ENCODE measurements at places on chromosomes 7 and 10.

DNA sequence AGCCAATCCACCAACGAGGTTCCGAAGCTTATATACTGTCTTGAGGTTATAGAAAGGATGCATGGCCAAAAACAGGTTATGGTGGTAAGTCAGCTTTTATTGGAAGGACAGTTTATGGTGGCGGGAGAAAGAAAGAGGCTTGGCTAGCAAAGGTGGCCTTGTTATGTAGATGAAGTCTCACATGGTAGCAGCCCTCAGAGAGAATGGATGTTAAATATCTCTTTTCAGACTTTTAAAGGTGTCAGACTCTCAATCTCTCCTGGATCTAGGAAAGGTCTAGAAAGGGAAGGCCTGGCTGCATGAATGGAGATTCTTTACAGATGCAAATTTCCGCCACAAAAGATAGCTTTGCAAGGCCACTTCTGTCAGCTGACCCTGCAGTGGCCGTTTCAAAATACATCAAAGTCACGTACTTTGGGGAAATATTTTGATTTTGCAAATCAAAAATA, 333.8 kb downstream of the GALNT17 start:
- DNase-seq = no peak

DNA sequence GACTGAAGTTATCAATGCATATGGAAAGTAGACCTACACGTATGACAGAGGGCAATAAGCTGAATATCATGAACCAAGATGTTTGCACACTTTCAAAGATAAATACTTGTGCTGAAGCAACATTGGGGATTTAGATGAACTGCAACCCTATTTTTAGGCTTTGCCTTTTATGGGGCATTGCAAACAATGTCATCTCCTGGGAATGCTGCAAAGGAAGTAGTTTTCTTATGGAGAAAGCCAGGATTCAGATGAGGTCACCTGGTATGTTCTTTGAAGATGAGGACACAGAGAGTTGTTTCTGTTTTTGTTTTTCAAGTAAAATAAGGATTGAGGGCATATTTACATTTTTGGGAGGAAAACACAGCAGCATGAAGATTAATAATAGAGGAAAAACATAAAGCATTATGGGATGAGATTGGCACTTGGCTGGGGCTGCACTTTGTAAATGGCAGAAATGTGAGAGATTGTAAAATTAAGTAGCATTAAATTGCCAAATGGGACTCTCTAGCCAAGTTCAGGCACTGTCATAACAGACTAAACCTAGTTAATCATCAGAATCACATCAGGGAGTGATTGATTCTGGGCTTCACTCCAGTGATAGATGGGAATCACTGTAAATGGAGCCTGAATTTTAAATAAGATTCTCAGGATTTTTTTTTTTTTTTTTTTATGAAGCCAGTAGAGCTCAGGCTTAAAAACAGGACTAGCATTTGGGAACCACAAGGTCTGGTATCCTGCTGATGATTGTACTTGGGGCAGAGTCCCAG, 63.1 kb downstream of the MALRD1 start:
- no peak for DNase-seq

GRCh38 chr10:71770255-71770654, 3.1 kb downstream of the VSIR start:
- DNase-seq = no peak

DNA sequence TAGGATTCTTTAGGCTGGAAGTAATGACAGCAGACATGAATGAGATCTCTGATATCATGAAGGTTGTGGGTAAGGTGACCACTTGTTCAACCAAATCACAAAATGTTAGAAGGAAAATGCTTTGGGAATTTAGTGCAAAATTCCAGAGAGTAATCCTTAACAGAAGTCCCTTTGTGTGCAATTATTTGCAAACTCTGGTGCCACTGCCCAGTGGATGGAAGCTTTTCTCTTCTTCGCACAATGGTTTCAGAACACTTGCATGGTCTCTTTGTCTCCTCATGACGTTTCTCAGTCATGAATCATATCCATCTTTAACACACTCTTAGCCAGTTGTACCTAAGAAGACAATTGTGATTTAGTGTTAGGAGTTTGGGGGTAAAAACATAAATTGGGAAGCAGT, 570.4 kb upstream of the ANKRD30A start:
- DNase-seq = no peak

DNA sequence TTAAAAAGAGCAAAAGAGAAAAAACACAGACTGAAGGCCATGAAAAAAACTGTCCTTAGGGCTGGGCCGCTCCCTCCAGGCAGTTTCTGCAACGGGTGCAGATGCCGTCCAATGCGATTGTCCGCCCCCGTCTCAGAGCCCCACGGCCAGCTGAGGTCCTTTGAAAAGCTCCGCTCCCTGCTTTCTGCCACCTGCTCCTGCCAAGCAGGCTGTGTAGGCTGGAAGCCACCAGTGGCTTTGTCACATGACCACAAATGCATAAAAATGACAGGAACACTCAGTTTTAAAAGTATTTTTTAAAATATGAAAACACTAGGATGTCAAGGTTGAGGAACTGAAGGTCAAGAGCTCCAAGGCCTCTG, 71.7 kb downstream of the AMZ1 start:
- no peak for DNase-seq

- peak; percentile 4 for DNase-seq
Measured at GRCh38 chr10:25078658-25079431, 62.4 kb downstream of the THNSL1 start.

GRCh38 chr7:29871787-29872398, 65.6 kb downstream of the WIPF3 start:
- DNase-seq = no peak

DNA sequence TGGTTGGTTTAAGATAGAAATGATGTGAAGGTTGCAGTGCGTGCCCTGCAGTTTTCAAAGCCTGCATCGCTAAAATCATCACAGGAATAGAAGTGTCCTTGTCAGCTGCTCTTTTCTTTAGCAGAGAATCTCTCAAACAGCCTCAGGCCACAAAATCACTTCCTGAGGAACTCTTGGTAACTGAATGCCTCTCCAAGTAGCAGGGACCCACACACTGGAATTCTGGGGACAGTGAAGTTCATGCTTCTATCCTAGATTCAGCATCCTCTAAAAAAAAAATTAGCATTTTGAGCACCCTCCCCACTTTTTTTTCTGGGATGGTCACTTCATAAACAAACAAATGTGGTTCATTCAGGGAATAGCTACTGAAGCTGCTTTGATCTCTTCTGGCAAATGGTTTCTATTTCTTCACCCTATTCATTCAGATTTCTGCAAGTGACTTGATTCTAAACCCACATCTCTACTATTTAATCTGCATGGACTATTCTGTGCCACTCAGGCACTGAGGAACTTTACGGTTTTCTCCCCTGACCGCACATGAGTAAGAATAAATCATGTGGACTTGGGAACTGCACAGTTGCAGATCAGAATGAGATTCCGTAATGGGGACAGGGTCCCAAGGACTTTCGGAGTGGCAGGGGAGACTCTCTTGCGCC, 306.9 kb downstream of the FRMD4A start:
- no peak for DNase-seq

- DNase-seq = no peak
Measured at GRCh38 chr7:38673795-38674194, 42.6 kb upstream of the AMPH start.

DNA sequence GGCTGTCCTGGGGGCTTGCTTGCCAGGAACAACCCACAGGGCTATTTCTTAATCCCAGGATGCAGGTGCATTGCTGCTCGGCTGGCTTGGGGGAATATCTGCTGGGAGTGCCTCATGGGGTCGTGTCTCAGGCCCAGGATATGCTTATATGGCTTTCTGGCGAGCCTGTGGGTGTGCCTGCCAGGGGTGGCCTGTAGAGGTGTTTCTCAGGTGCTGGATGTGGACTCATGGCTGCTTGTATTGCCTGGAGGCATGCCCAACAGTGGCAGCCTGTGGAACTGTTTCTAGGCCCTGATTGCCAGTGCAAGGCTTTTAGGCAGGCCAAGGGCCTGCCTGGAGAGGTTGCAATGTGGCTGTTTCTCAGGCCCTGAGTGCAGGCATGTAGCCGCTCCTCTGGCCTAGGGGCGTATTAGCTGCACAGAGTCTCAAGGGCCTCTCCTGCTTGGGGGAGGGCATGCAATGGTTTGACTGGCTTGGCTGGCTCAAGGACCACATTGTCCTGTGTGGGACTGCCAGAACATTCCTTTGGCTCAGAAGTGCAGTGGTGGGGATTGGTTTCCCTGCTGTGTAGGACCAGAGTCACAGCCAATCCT, 202.1 kb downstream of the ATRNL1 start:
- no peak for DNase-seq

- DNase-seq = no peak
Measured at GRCh38 chr7:151918510-151918843, 37.8 kb upstream of the GALNTL5 start.

DNA sequence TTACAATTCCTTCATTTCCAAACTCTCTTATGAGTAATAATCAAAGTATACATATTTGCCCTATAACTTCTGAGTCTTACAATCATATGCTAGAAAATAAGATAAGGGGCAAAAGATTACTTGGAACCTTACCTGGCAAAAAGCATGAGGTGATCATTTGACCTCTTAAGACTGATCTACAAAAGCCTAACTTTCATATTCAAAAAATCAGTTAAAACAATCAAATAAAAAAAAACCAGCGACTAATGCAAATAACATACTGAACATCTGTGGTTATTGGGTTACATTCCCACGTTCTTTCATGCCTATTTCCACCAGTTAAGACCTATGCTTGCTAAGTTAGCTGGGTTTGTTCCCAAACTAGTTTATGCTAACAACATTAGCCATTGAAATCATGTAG, 187.6 kb downstream of the RNF133 start:
- DNase-seq = no peak

DNA sequence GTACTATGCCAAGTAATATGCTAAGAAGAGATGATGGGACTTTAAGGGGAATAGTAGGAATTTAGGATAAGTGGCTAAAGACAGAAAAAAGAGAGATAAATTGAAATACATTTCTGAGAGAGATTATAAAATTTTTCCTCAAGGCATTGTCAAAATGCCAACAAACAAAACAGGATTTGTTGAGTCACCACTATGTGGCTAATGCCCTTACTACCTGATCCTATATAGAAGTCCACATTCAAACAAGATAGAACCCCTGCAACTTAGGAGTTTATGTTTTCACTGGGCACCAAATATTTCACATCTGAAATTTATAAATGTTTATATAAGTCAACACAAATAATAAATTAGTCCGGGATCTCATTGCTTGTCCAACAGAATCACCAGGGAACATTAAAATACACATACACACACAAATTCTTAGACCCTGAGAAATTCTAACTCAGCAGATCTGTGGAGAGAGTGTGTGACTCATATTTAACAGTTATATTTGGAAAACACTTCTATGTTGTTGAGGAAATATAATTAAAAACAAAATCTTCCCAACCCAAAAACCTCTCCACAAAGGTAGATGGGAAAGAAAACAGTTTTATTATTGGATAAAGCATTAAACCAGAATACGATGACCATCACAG, 154.3 kb downstream of the PPP1R3A start:
- no peak for DNase-seq

DNA sequence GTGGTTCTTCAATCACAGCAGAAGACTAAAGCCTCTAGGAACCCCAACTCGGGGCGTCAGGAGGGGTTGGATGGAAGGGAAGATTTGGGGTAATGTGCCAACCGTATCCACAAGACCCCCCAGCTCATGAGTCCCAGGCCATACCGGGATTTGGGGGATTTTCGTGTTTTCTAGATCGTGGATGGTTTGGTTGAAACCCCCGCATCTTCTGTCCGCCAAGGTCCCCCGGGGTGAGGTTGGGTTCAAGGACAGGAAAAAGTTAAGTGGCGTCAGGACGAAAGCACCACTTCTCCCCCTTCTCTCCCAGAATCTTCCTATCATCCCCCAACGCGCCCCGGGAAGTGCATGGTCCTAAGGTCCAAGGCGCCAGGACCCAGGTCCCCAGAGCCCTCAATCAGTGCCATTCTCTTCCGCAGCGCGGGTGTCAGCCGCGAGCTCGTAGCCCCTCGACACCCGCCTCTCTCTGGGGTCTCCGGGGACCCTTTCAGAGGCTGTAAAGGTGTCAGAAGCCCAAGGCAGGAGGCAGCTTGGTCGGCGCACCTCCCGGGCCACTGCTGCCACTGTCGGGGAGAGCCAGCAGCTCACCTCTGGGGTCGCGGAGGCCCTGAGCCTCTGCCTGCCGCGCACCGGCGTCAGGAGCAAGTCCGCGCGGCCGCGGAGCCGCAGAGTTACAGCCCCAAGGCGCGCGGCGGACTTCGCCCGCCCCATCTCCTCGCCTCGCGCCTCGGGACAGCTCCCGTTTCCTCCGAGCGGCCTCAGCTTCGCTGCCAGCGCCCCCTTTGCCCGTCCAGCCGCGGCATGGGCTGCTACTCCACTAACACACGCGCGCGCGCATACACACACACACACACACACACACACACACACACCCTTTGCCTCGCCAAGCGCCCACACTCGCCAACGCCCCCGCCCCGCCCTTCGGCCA, 1.5 kb downstream of the MKX start:
- DNase-seq = no peak

DNA sequence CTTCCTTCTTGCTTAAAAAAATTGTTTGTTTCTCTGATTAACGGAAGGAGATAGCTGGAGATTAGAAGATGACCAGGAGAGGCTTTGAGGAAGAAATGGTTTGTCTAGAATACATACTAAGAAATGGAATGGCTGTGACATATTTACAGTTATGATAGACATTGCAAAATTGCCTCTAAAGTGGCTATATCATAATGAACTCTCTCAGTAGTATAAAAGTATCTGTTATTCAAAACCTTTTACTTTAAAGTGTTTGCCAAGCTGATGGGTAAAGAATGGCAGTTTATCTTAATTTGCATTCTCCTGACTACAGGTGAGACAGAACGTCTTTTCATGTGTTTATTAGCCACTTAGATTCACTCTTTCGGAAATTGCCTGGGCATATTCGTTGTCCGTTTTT, 28.7 kb downstream of the LRGUK start:
- no peak for DNase-seq

DNA sequence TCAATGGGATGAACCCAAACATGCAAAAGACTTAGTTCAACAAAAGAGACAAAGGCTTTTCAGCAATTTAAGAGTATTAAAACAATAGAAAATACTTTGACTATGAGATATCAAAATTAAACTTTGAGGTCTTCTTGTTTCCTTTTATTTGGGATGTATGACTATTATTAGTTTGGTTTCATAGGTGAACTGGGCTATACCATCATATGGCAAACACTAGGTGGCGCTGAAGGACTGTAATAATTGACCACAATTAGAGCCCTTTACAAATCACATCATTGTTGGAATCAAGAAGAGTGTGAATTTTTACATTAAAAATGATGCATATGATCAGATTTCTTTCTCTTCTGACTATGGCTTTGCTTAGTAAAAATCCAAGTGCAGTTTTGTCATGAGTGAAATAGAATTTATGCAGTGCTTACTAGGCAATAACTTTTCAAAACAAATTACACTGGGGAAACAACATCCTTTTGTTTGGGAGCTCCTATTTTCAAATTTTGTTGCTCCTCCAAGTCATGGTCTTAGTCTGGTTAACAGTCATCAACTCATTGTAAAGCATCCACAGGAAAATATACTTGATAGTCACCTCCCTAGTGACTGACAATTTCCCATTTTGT, 14.7 kb upstream of the NXPH1 start:
- DNase-seq = peak; percentile 56

DNA sequence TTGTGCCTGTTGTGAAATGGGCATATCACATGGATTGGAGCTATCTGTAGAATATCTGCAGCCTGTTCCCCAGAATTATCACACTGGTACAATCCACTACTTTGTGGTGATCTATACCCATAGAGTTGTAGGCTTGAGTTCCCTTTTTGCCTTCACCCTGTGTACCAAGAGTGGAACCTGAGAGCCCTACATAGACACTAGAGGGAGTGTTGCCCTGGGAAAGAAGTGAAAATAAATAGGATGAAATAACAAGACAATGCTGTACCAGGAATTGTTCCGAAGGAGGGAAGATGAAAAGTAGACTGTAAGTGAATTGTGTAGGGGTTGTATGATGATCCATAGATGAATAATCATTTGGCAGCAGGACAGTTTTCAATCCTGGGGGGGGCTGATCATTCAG, 9.0 kb downstream of the SORCS3 start:
- no peak for DNase-seq
